ENCODE measurements at places on chromosomes 3 and 15. TPM values are rescaled to one million over a fixed set of nuclear protein-coding genes. Genes with fewer than 3 reads are reported as not detected.
A peak's percentile ranks its signal among the peaks of the same experiment; 100 is the strongest.

The HAUS2 gene
- 55.5 TPM for total RNA-seq

The SLC22A13 gene
- total RNA-seq, result 0.29 TPM

The DLL4 gene
- 0.17 TPM for total RNA-seq

The CSPG4 gene
- total RNA-seq, result 16.4 TPM

The CFAP100 gene
- total RNA-seq, result not detected

The FAM107A gene
- total RNA-seq, result not detected

The HGD gene
- total RNA-seq, result 0.06 TPM

DNA sequence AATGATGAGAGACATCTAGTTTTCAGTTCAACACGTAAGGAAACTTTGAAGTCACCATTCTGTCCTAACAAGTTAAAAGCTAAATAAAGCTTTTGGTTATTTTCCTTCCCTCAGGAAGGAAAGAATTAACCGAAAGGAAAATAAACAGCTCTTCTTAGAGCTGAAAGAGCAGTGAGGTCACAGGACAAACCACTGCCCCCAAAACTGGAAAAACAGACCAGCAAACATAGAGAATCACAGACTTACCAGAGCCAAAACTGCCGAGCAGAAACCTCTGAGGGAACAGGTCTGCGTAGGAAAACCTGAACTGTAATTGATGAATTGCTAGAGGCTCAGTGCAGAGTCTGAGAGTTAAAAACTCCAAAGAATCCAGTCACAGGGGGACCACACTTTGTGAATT lies 14.7 kb downstream of the USP50 start:
- no peak for DNase-seq

GRCh38 chr15:85690561-85691231 lies 104.0 kb downstream of the KLHL25 start:
- DNase-seq, result no peak

DNA sequence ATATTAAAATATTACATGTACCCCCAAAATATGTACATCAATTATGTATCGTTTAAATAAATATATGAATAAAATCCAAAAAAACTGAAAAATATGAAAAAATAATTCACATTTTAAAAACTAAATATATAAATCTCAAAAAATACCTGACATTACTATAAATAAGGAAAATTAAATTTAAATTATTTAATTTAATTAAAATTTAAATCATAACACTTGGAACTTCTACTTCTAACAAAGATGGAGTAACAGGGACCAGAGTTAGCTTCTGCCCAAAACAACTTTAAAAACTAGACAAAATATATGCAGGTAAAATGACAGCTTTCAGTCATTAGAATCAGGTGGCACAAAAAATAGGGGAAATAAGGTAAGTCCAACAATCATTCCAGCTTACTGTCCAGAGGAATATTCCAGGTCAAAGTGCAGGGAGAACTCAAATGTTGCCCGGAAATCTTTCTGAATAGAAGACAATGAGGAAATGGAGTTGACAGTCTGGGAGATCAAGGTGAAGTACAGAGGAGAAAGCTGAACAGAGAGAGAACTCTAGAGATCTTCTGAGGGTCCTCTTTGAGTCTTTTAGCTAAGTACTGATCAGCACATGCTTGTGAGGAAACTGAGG lies 207.7 kb upstream of the ATP11B start:
- DNase-seq, result no peak

DNA sequence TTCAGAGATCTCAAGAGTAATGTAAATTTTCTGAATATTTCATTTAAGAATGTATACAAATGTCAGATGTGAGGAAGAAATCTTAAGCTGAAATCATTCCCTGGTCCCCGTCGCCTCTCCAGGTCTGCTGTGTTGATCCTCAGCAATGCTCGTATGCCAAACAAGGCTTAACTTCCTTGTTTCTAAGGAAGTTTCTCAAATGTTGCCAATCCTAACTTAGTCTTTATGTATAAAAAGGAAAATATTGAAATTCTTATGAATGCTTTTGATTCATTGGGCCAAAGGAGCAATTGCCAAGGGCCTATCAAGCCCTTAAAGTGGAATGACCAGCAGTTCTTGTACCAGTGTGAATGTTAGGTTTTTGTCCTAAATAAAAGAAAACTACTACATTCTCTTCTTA lies 507.7 kb upstream of the SEMA6D start:
- DNase-seq, result no peak

DNA sequence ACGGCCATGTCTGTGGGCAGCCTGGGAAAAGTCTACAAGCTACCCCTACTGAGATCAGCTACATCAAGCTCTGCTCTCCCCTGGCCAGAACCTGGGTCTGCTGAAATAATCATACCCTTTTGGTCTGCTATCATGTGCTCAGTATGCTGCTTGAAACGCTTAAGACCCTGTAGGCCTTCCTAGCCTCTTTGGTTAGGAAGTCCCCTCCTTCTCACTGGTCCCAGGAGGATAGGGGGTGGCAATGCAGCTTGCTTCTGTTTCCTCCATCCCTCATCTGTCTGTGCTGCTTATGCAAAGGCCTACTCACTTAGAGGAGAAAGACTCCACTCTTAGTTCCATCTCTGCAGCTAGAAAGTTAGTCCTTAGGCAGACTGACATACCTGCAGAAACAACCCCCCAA lies 118.2 kb upstream of the RASGRP1 start:
- DNase-seq, result no peak

DNA sequence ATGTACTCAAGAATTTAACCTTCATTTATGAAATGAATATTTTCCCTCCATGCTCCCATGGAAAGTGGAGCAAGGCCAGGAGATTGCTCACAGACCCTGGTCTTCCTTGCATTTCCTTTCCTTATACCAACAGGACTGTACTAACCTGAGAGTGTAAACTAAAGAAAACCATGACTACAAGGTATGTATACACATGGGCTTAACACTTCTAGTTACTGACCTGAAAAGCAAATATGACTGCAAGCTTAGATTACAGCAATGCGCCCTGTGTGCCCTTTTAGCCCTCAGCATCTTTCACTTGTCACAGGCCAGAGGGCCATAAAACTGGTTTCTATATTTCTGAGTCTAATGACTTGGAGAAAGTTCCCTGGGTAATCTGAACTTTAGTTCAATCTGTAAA lies 52.1 kb downstream of the NEK10 start:
- no peak for DNase-seq

DNA sequence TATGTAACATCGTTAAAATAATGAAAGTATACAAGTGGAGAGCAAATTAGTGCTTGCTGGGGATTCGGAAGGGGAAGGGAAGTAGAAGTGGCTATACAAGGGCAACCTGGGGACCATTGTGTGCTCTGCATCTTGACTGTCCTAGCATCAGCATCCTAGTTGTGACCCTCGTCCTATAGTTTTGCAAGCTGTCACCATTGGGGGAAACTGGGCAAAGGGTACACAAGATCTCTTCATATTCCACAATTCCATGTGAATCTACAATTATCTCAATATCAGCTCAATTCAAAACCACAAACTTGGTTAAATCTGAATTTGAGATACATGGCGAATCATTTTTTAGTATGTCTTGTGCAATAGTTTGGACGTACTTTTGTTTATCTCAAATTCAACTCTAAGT lies 30.9 kb downstream of the WNT7A start:
- no peak for DNase-seq

DNA sequence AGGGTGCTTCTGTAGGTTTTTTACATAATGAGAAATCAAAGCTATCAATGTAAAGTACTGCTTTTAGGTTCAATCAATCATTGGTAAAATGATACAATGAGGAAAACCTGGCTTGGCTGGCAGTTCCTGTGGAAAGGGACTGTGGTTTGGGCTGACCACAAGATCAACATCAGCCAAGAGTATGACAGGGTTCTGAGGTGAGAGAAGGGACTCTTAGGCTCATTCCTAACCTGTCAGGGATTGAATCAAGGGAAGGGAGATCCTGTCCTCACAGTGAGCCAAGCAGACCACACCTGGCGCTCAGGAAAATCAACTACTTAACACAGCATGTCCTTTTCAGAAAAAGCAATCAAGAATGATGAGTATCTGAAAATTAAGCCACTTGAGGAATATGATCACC lies 111.1 kb downstream of the MAGI1 start:
- DNase-seq, result no peak

GRCh38 chr3:9690451-9691450 lies 12.9 kb upstream of the CPNE9 start:
- peak; percentile 39 for DNase-seq

DNA sequence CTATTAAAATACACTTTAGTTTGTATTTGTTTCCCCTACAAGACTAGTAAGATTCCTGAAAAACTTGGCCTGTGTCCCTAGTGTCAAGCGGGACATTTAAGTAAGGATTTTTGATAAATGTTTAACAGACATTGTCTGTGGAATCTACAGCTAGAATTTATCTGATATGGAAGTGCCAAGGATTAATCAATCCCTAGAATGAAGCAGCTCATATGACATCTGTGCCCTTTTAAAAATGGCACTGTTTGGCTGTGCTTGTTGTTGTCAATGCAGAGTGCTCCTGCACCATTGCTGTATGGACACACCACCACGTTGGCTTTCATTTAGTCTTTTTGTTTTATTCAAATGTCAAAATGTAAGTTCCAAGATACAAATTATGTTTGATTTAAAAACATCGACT lies 14.3 kb upstream of the PDCD7 start:
- no peak for DNase-seq

GRCh38 chr15:47737477-47737876 lies 20.2 kb downstream of the SEMA6D start:
- no peak for DNase-seq

- no peak for DNase-seq
These were observed 380.7 kb downstream of the ERC2 start for GRCh38 chr3:56087451-56088053.

- peak; percentile 34 for DNase-seq
These were observed 390.5 kb downstream of the DIPK2A start for GRCh38 chr3:144362126-144362525.

GRCh38 chr3:81951636-81952035 lies 190.2 kb upstream of the GBE1 start:
- no peak for DNase-seq

GRCh38 chr15:38028869-38029268 lies 94.4 kb downstream of the TMCO5A start:
- peak; percentile 52 for DNase-seq

DNA sequence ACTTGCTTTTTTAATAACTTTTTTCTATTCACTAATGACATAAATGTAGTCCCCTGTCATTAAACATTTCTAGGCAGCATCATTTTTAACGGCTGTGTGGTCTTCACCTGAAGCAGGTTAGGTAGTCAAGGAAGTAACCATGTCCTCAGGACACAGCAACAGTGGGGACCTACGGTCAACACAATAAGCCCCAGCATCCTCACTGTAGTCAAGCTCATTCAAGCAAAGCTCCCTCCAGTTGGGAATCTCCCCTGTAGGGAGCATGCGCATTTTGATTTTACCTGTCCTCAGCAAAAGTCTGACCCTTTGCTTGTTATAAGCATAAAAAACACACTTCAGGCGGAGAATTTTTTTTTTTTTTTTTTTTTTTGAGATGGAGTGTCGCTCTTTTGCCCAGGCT lies 151.4 kb downstream of the SHQ1 start:
- no peak for DNase-seq

DNA sequence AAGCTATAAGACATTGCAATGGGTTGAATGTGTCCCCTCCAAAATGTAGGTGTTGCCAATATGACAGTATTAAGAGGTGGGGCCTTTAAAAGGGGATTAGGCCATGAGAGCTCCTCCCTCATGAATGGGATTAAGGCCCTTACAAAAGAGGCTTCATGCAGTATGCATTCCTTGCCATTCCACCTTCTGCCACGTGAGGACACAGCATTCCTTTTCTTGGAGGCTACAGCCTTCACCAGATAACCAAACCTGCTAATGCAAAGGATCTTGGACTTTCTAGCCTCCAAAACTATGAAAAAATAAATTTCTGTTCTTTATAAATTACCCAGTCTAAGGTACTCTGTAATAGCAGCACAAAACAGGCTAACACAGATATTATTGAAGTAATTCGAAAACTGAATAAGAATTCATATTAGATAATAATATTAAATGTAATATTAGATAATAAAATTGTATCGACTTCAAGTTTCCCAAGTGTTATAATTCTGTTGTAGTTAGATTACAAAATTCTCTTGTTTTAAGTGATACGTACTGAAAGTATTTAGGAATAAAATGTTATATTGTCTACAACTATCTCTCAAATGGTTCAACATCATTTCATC lies 29.4 kb upstream of the ATP8B4 start:
- peak; percentile 79 for DNase-seq

DNA sequence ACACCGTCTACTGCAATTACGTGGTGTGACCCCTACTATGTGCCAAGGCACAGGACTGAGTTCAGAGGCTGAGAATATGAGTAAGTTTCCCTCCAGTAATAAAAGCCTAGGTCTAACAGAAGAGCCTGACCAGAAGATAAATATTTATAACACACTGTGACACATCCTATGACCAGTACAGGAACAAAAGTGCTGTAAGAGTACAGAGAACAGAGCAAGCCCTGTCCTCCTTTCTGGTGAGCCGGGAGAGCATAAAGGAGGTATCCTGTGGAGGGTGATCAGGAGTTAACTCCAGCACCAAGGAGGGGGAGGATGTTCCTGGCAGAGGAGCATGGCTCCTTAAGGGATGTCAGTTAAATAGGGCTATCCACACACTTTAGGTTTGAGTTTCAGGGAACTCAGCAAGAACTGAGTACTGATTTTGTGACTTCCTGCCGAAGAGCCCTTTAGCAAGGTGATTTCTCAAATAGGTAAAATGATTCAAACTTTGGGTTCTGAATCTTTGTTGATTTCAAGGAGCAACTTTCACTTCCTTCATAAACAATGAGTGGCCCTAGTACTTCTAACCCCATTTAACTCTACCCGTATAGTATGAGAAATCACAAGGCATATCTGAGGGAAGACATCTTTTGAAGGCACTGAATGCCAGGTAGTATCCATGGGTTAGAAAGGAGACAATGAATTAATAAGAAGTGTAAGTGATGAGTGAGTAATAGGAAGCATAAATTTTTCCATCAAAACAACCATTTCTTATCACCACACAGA lies 198.0 kb downstream of the THRB start:
- no peak for DNase-seq

DNA sequence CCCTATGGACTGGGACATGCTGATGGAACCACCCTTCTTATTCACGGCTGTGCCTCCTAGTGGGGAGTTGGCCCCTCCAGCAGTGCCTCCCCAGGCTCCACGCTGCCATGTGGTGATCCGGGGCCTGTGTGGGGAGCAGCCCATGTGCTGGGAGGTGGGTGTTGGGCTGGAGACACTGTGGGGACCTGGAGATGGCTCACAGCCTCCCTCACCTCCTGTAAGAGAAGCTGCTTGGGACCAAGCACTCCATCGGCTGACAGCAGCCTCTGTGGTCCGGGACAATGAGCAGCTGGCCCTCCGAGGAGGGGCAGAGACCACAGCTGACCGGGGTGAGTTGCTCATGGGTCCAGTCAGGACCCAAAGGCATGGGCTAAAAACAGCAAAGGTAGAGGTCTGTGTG lies 9.1 kb downstream of the ALG3 start:
- no peak for DNase-seq

- no peak for DNase-seq
These were observed 136.8 kb downstream of the CHST2 start for GRCh38 chr3:143256416-143256815.

DNA sequence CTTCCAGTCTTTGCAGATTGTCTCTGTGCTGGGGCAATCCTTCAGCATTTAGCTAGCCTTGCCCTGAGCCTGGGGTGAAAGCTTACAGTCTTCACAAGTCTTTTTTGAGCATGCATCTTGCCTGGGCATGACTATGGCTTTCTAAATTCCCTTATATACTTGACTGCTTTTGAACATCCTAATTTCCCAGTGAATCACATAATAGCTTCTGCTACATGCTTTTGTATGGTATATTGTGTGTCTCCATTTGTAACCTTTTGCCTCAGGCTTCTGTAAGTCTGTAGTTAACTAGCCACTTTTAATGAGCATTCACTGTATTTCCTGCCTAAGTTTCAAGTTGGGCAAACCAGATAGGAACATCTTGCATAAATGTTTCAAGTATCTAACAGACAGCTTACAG lies 76.8 kb downstream of the CHCHD4 start:
- no peak for DNase-seq

Measured in LHCN-M2 (cell line).